ENCODE measurements at places on chromosomes 1 and 21.
A peak's percentile ranks its signal among the peaks of the same experiment; 100 is the strongest.

DNA sequence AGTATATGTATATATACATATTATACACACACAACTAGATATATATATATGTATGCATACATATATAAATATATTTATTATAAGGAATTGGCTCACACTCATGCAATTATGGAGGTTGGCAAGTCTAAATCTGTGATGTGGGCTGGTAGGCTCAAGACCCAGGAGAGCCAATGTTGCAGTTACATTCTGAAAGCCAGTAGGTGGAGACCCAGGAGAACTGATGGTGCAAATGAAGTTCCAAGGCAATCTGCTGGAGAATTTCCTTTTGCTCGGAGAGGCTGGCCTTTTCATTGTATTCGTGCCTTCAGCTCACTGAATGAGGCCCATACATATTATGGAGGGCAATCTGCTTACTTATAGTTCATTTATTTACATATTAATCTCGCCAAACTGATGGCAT is 9.4 kb downstream of the IVL start:
- no peak for DNase-seq

DNA sequence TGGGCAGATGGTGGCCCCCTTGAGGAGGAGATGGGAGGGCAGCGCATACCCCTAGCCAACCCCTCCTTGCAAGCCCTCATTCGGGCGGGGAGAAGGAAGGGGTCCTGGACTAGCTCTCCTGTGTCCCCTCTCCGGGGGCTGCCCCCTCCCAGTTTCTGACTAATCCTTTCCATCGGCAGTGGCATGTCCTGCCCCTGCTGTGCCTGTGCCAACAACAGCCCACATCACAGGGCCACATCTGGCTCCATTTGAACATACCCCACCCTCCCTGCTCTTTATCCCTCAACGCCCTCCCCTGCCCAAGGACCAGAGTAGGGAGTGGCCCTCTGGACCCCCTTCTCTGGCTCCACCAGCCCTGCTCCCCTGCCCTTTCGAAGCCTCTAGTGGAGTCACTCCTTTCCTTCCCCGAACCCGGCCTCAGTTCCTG is 11.0 kb upstream of the LMNA start:
- DNase-seq = no peak

DNA sequence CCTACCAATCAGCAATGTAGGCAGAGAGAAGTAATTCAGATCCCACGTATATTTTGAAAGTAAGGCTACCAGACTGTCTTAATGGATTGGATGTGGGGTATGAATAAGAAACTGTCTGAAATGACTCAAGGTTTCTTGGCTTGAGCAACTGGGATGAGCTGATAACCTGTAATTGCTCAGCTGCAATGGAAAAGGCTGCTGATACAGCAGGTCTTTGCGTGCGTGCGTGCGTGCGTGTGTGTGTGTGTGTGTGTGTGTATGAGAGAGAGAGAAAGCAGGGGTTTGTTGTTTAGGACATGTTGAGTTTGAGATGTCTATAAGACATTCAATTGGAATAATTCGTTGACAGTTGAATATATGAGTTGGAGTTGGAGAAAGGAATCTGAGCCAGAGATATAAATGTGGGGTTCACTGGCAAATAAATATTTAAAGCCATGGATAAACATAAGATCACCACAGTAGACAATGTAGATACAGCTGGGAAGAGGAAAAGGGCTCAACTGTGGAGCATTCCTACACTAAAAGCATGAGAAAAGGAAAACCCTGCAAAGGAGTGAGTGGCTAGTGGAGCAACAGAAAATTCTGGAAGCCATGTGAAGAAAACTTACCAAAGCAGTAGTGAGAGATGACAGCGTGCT is 72.9 kb downstream of the UCHL5 start:
- no peak for DNase-seq

DNA sequence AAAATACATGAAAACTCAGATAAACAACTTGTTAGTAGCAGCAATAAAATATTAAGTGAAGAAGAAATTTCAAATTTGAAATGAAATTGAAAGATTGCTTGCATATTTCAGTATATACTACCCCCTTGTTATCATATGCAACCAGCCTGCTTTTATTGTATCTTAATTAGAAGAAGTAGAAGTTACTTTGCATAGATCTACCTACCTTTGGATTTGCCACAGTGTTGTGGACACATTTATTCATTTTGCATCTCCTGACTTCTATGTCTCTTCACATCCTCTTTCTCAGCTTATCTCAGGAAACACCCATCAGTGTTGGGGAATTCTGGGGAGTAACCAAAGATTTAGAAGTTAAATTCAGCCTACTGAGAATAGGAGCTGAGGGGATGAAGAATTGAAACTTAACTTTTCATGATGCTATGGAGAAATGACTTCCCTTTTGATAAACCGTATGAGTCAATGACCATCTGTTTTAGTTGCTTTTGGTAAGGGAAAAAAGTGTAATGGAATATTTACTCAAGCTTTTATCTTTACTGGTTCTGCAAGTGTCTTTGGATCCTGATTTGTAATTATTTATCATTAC is 96.9 kb downstream of the RGL1 start:
- no peak for DNase-seq

DNA sequence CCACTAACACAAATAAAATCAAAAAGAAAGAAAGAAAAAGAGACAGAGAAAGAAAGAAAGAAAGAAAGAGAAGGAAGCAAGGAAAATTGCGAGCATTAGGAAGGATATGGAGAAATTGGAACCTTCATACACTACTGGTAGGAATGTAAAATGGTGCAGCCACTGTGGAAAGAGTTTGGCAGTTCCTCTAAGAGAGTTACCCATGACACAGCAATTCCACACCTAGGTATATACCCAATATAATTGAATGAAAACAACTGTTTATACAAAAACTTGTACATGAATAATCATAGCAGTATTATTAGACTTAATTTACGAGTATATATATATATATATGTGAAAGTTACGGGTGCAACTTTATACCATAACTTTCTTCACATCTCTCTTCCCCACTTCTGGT is 4.1 kb upstream of the LYPD8 start:
- no peak for DNase-seq

GRCh38 chr1:85378534-85378933 is 86.4 kb downstream of the DDAH1 start:
- no peak for DNase-seq

DNA sequence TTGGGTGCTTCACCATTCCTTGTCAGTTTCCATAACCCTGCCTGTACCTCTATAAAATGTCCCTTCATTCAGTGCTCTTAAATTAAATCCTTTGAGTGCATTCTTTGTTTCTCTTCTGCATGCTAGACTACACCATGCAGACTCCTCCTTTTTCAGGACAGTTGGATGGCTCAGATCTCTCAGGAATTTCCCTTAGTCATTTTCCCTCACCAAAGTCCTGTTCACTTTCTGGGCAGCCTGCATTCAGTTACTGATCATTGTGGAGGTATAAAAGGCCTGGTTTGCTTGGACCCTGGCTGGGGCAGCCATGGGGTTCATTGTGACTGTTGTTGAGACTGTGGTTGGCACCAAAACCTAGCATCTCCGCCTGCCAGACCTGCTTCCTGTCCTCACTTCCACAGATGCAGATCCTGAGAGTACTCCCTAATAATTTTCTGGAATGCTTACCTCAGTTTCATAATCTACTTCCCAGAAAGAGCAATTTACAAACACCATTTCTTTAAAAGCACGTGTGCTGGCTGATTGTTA is 88.4 kb downstream of the PDE4B start:
- DNase-seq = no peak

GRCh38 chr1:103529746-103530145 is 4.2 kb downstream of the RNPC3 start:
- DNase-seq = no peak

GRCh38 chr1:29482991-29483390 is 246.7 kb downstream of the PTPRU start:
- DNase-seq = no peak

GRCh38 chr1:64302194-64302593 is 98.8 kb downstream of the UBE2U start:
- DNase-seq = no peak

- DNase-seq = peak; percentile 18
Measured at GRCh38 chr1:54671985-54672608, 30.5 kb downstream of the MROH7 start.

DNA sequence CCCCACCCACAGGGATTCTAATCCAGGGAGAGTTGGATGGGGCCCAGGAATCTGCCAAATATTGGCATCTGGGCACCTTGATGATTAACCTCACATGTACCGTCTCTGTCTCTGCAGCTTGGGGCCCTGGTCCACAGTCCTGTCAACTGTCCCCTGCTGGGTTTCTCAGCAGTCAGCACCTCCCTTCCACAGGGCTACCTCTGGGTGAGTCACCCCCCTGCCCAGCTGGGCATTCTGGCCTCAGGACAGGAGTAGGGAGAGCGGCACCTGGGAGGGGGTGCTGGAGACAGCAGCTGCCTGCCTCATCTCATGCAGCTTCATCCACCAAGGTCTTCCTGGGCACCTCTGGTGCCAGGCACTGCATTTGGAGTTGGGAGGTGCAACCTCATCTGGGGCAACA is 100.6 kb upstream of the ACTL8 start:
- no peak for DNase-seq

- DNase-seq = no peak
Measured at GRCh38 chr1:172902200-172902599, 148.5 kb downstream of the TNFSF18 start.

Measured in stimulated activated CD8-positive, alpha-beta memory T cell treated with anti-CD3 and anti-CD28 coated beads, Interleukin-4, amount 100 ng/mL, for 4 hours (primary cell).